ENCODE measurements at places on chromosomes 2 and 18.

GRCh38 chr2:127770973-127771735 is 39.8 kb downstream of the WDR33 start:
- H3K36me3 ChIP-seq, result peaks cover 8% of the 10 kb centered on the region
- H3K27ac ChIP-seq, result peak overlapping the region; percentile 81
- H3K4me1 ChIP-seq, result peaks cover 13% of the 10 kb centered on the region
- H3K4me3 ChIP-seq, result no peak overlapping the region

DNA sequence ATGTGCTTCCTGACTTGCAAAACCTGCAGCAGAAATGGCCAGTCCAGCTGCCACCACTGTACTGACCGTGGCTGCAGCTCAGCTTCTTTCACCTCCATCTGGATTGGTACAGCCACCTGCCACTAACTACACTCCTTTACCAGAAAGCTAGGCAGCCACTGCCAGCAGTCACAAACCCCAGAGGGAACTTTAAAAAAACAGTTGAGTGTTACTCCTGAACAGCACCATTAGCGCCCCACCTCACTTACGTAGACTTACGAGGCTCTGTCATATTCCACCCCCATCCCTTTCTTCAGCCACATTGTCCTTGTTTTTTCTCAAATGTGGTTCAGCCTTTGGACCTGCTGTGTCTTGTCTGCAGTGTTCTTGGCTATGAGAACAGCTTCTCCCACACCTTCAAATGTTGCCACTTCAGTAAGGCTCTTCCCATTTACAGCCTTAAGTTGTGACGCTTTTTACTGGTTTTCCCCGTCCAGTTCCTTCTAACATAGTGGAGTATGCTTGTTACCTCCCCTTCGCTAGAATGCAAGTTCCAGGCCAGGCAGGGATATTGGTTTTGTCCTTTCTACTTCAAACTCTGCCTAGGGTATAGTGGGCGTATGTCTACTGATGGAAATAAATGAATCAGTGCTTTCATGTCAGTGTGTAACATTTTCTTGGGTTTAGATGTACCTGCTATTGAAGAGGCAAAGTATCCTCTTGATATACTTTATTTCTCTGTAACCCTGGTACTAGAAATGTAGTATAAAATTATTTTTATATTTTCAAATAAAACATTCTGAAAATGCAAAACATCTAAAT is 17.0 kb downstream of the HNRNPA3 start:
- H3K4me1 ChIP-seq, result no peaks in the 10 kb centered on the region
- no peaks in the 10 kb centered on the region for H3K27me3 ChIP-seq
- H3K36me3 ChIP-seq, result peaks cover 45% of the 10 kb centered on the region
- no peak for DNase-seq
- no peak overlapping the region for H3K4me3 ChIP-seq

GRCh38 chr2:117470311-117471095 is 344.0 kb upstream of the DDX18 start:
- no peak for DNase-seq
- H3K36me3 ChIP-seq, result no peaks in the 10 kb centered on the region
- no peaks in the 10 kb centered on the region for H3K27me3 ChIP-seq
- H3K27ac ChIP-seq, result no peak overlapping the region
- H3K4me1 ChIP-seq, result no peaks in the 10 kb centered on the region

GRCh38 chr2:226050822-226051221 is 651.3 kb downstream of the NYAP2 start:
- no peaks in the 10 kb centered on the region for H3K36me3 ChIP-seq
- no peak overlapping the region for H3K4me3 ChIP-seq
- peaks cover 13% of the 10 kb centered on the region for H3K4me1 ChIP-seq
- no peaks in the 10 kb centered on the region for H3K27me3 ChIP-seq
- DNase-seq, result peak; percentile 33
- H3K27ac ChIP-seq, result no peak overlapping the region

DNA sequence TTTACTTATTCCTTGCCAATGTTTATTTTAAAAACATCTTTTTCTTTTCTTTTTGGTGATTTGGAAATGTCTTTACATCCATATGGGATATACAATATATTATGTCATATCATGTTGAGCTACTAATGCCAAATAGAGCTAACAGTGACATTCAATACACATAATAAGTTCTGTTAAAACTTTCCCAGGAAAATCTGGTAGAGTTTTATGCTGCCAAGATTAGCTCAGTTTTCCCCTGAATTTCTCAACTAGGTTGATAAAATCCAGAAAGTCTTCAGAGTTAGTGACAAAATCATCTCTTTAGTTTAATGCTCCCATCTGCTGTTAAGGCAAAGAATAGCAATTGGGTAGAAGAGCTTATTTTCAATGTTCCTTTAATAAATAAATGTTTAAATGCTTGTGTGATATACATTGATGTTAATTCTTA is 9.9 kb downstream of the COL3A1 start:
- H3K4me1 ChIP-seq, result peaks cover 23% of the 10 kb centered on the region
- peak overlapping the region; percentile 82 for H3K27ac ChIP-seq
- H3K4me3 ChIP-seq, result no peak overlapping the region

DNA sequence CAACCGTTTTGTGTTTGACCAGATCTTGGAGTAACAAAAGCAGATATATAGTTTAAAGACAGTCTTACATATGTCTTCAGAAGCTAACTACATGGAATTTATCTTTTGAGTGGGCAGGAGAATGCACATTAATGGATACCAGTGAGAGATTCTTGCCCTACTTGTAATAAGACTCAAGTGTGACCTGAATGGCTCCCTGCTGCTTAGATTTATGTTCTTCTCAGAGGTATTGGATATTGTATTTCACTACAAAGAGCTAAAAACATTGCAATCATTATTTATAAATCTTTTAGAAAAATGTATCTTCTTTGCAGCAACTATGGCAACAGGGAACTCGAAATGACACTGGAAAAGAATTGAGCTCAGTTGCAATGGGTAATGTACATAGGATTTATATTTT is 227.7 kb downstream of the LRRTM4 start:
- H3K36me3 ChIP-seq, result no peaks in the 10 kb centered on the region
- no peak overlapping the region for H3K27ac ChIP-seq
- H3K27me3 ChIP-seq, result no peaks in the 10 kb centered on the region
- DNase-seq, result no peak

DNA sequence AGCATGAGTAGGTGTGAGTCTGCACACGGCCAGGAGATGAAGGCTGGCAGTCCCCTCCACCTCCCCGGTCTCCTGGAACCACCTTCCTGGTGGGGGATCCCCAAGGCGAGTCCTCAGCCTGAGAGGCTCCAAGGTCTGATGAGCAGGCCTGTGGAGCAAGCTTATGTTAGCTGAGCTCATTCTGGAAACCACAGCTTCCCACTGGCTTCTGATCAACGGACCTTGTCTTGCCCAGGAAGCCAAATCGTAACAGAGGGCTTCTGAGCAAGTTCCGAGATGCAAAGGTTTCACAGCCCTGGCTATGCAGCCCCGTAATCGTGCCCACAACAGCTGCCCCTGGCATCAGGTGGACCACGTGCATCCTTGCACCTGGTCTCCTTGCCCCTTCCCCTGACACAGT is 28.8 kb upstream of the GPR55 start:
- DNase-seq, result no peak
- H3K36me3 ChIP-seq, result no peaks in the 10 kb centered on the region
- H3K27ac ChIP-seq, result no peak overlapping the region
- H3K4me1 ChIP-seq, result peaks cover 3% of the 10 kb centered on the region
- H3K27me3 ChIP-seq, result peaks cover 4% of the 10 kb centered on the region

- H3K4me3 ChIP-seq, result no peak overlapping the region
- peak; percentile 25 for DNase-seq
- no peaks in the 10 kb centered on the region for H3K36me3 ChIP-seq
- no peaks in the 10 kb centered on the region for H3K27me3 ChIP-seq
These were observed 214.2 kb downstream of the PTGR3 start for GRCh38 chr18:74994502-74995418.

DNA sequence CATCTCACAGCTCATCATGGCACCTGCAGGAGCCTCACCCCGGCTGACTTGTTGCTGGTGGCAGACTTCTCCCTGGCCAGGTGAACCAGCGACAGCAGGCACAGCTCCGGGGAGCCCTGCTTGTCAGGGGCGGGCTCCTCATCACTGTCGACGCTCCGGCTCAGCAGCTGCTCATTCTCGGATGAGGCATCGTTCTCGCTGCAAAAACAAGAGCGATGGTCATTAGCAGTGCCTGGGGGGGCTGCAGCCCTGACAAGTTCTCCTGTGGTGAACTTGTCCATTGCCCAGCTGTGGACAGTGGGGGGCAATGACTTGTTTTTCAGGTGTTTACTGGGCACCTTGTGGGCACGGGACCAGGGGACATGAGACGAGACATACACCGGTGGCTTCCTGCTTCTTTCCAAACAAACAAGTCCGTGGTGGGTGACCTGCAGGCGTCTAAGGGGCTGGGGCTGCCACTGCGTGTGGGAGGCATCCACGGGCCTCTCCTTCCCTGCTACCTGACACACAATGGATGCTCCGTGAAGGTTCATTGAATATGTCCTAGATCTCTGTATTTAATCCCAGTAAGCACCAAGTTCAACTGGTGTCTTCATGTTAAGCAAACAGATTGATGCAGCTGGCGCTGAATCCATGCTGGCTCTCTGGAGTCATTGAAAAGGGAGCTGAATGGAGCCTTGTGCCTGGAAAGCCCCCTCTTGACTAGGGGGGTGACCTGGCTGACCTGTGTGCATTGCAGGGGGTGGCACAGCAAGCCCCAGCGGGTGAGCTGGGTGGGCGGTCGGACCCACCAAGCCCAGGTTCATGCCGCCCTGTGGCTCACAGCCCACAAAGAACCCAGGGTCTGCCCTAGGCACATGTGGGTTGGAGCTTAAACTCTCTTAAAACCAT is 81.0 kb downstream of the EDAR start:
- H3K36me3 ChIP-seq, result no peaks in the 10 kb centered on the region
- no peak overlapping the region for H3K27ac ChIP-seq
- H3K4me3 ChIP-seq, result no peak overlapping the region
- no peaks in the 10 kb centered on the region for H3K27me3 ChIP-seq
- H3K4me1 ChIP-seq, result no peaks in the 10 kb centered on the region

DNA sequence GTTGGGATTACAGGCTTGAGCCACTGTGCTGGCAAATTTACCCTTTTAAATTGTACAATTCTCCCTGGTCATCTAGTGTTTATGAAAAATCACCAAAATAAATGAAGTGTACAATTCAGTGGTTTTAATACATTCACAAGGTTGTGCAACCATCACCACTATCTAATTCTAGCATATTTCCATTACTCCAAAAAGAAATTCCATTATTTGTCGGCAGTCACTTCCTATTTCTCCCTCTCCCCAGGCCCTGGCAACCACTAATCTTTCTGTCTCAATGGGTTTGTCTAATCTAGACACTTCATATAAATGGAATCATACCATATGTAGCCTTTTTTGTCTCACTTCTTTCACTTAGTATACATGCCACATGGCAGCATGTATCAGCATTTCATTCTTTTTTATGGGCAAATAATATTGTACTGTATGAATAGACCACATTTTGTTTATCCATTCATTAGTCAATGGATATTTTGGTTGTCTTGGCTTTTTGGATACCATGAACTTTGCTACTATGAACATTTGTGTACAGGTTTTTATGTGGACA is 12.6 kb upstream of the POLE4 start:
- H3K27me3 ChIP-seq, result no peaks in the 10 kb centered on the region
- H3K4me3 ChIP-seq, result no peak overlapping the region
- no peaks in the 10 kb centered on the region for H3K36me3 ChIP-seq

DNA sequence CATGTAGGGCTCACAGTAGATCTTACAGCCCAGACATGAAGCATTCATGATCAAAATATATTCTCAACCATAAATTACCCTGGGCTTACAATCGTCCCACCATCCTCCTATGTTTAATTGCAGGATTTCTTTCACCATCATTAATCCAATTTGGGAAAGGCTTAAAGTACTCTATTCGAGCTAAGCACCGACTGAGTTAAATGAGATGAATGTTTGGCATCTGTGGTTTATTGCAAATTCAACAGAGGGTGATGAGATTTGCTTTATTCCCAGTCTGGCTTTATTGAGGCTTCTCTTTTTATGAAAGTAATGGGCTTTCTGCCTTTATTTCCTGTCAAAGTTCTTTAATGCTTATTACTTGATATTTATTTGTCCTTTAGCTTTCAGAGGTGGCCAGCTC is 159.0 kb downstream of the METTL4 start:
- peaks cover 18% of the 10 kb centered on the region for H3K4me1 ChIP-seq
- no peaks in the 10 kb centered on the region for H3K36me3 ChIP-seq

- no peak overlapping the region for H3K27ac ChIP-seq
- no peak overlapping the region for H3K4me3 ChIP-seq
- H3K27me3 ChIP-seq, result no peaks in the 10 kb centered on the region
- no peak for DNase-seq
- no peaks in the 10 kb centered on the region for H3K36me3 ChIP-seq
- no peaks in the 10 kb centered on the region for H3K4me1 ChIP-seq
These were observed 135.2 kb downstream of the HRH4 start for GRCh38 chr18:24595561-24596031.

DNA sequence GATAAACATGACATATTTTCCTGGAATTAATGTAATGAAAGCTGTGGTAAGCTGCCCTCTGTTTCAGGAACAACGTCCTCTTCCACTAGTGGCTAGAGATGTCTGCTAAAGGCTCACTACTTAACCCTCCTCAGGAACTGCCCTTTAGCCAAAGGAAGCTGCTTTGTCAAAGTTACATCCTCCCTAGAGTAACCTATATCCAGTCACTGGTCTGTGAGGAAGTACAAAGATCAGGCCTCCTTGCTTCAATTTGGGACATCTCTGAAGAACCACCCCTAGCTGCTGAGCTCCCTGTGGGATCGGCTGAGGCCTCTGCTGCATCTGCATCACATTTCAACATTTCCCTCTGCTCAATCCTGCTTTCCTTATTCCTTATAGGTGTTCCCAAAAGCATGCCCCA is 107.8 kb downstream of the PRELID3A start:
- no peak overlapping the region for H3K27ac ChIP-seq
- H3K36me3 ChIP-seq, result no peaks in the 10 kb centered on the region
- no peaks in the 10 kb centered on the region for H3K4me1 ChIP-seq
- H3K4me3 ChIP-seq, result no peak overlapping the region
- H3K27me3 ChIP-seq, result no peaks in the 10 kb centered on the region

- no peaks in the 10 kb centered on the region for H3K4me1 ChIP-seq
- H3K4me3 ChIP-seq, result no peak overlapping the region
- no peak for DNase-seq
- H3K36me3 ChIP-seq, result no peaks in the 10 kb centered on the region
These were observed 276.6 kb downstream of the PHLPP1 start for GRCh38 chr18:62991959-62992358.

DNA sequence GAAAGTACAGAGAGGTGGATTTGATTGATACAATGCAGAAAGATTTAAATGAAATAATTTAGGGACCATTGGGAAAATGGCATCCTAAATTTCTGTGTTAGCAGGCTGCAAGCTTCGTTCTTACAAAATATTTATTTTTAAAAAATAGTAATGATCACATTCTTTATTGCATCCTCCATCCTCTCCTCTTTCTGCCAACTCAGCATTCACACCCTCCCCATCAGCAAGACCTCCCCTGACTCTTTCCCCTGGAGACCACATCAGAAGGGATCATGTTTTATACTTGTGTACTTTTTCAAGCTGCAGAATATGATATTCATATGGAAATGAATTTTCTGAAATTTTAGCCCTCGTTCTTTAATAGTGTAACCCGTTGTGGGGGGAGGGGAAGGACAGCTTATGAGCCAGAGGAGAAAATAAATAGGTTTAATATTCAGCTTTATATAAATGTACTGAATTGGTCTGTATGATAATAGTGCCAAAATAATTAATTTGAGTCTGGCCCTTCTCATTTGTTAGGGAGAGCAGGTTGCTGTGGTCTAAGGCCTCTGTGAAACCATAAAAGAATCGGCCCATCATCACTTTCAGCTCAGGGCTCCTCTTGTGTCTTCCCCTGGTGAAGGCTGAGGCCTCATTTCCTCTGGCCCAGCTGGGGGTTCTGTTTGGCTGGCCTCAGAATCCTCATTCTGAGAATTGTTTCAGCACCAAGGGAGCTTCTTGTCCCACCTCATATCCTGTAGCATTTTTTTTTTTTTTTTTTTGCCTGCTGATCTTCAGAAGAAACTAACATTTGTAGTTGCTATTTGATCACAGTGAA is 330.8 kb downstream of the TXNL1 start:
- H3K27me3 ChIP-seq, result no peaks in the 10 kb centered on the region
- no peak overlapping the region for H3K27ac ChIP-seq
- DNase-seq, result no peak
- H3K36me3 ChIP-seq, result no peaks in the 10 kb centered on the region
- no peak overlapping the region for H3K4me3 ChIP-seq
